ENCODE measurements at places on chromosomes 1 and 21.
A peak's percentile ranks its signal among the peaks of the same experiment; 100 is the strongest.

DNA sequence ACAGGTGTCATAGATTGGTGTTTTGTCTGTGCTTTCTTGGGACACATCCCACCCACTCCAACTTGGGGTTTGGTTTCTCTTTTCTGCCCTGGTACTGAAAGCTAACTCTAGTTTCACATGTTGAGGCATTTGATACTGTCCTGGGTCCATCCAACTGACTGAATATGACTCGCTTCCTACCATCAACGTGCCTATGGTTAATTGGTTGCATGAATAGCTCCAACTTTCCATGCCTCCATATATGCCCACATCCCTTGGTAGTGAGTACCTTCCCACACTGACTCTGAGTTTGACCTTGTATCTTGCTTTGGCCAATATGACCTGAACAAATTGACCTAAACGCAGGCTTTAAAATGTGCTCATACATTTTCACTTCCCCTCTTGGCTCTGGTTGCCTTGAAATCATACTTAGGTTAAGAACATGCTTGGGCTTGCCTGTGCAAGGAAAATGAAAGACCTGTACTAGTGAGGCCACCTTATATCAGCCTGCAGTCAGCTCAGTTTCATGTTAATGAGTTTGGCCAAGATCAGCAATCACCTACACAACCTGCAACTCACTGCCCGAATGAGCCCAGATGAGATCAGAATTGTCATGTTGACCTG is 81.0 kb upstream of the KCNK2 start:
- no peak for DNase-seq

DNA sequence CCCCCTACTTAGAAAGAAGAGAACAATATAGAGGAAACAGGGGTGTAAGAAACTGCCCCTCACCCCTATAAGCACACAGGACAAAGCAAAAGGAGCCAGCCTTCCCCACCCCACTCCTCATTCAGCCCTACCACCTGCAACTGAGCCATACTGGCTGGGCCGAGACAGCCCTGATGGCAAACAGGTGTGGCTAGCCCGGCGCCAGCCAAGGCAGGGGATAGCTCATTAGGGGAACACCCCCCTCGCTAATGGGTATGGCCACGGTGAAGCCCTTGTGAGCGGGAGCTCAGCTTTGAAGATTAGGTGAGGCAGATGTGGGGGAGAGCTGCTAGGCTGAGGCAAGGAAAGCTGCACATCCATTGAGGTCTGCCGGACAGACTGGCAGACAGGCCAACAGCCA is 65.5 kb downstream of the ERI3 start:
- no peak for DNase-seq

- no peak for DNase-seq
These were observed 3.6 kb upstream of the RSPH1 start for GRCh38 chr21:42499444-42500112.

- DNase-seq = peak; percentile 1
These were observed 142.6 kb upstream of the CXADR start for GRCh38 chr21:17370263-17370662.

- DNase-seq = no peak
These were observed 1.7 kb downstream of the KRTAP10-8 start for GRCh38 chr21:44613386-44614155.

- DNase-seq = peak; percentile 94
These were observed 552.5 kb upstream of the ADAMTS5 start for GRCh38 chr21:27519361-27519760.

- no peak for DNase-seq
These were observed 66.1 kb downstream of the TBX15 start for GRCh38 chr1:118921994-118922393.

Measured in EH (cell line).